ENCODE measurements at places on chromosomes 2 and 18.

- no peak for DNase-seq
Measured at GRCh38 chr2:130743278-130743677, 12.1 kb upstream of the AMER3 start.

DNA sequence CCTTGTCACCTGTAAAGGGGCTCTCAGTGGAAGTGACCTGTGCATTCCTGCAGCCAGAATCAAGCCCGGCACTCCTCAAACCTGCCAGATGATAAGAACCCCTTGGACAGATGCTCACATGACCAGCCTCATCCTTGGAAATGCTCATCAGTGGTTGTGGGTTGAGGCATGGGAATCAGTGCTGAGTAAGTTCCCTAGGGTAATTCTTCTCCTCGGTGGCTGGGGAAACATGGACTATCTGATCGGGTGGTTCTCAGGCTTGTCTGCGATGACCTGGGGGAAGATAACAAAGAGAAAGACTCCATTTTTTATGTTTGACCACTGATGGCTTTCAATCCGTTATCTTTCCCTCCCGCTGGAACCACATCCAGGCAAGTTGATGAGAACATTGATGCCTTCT is 84.0 kb downstream of the SPP2 start:
- no peak for DNase-seq

DNA sequence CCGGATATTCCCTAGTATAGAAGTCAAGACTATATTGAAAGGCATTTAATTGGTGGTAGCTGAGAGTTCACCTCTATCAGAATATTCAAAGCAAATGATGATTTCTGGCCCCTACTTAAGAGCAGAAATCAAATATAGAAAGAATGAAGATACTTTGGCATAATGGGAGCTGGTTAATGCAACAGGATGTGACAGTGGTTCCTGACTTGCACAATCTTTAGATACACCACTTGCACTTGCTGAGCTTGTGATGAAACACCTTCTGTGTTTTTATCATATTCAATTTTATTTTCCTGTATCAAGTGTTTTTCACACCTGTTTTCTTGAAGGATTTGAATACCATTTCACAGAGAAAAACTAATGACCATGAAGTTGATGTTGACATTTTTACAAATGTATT is 124.1 kb upstream of the CDH19 start:
- DNase-seq, result no peak

DNA sequence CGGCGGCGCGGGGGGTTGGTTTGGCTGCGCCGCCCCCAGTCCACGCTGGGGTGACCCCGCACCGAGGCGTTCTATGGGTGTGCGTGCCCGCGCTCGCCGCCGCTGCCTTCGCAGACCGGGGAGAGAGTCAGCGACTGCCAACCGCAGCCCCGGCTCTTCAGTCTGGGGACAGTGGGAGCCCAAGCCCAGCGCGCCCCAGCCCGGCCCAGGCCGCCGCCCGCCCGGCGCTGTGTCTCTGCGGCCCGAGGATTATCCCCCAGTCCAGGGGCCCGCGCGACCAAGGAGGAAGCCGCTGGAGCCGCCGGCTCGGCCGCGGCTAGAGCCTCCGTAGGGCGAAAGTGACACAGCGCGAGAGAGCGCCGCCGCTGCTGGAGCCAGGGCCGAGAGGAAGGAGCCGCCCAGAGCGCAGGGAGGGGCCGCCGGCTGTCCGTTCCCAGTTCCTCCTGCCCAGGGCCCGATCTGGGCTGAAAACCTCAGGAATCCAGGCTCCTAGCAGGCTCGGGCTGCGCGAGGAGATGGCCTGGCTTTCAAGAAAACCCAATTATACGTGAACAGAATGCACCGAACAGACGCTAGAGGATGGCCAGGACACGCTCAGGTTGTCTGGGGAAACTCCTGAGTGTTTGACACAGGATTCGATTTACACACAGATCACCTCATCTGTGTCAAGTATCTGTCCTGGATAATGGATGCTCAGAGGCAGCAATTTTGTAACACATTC is 2.4 kb downstream of the CTIF start:
- DNase-seq, result peak; percentile 23

DNA sequence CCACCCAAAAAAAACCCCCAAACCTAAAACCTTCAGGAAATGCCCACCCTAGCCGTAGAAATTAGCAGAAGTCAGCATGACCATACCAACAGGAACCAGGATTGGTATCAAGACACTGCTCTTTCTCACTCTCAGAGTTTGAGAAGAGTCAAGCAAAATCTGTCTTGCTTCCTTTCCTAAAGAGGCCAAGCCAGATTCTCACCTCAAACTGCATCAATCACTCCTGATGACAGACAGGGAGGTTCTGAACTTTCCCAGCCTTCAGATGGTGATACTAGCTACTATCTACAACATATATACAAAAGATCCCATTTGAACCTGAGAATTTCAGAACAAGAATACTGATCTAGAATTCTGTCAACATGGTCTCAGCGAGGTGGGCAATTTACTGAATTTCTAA is 29.7 kb downstream of the CCDC93 start:
- no peak for DNase-seq
